Natural killer cell (primary cell): ENCODE measurements at places on chromosomes 7 and 10. TPM values are rescaled to one million over a fixed set of nuclear protein-coding genes. Genes with fewer than 3 reads are reported as not detected.
A peak's percentile ranks its signal among the peaks of the same experiment; 100 is the strongest.

GRCh38 chr10:97074256-97075145 is 111.3 kb downstream of the SLIT1 start:
- no peak for DNase-seq

GRCh38 chr7:1534330-1535099 is 4.0 kb downstream of the MAFK start:
- no peak for DNase-seq

GRCh38 chr10:79507440-79508167 is 4.7 kb upstream of the EIF5AL1 start:
- no peak for DNase-seq

DNA sequence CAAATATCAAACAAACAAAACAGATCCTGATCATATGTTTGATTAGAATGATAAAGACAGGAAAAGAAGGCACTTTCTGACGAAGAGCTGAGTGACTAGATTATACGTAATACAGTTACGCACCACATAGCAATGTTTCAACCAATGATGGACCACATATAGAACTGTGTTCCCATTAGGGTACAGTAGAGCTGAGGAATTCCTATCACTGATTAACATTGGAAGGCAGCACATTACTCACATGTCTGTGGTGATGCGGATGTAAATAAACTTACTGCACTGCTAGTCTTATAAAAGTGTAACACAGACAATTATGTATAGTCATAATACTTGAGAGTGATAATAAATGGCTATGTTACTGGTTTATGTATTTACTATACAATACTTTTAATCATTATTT is 98.3 kb downstream of the PTN start:
- no peak for DNase-seq

GRCh38 chr10:124521429-124521871 is 59.8 kb downstream of the LHPP start:
- no peak for DNase-seq

CFAP46 gene
- not detected for total RNA-seq

DNA sequence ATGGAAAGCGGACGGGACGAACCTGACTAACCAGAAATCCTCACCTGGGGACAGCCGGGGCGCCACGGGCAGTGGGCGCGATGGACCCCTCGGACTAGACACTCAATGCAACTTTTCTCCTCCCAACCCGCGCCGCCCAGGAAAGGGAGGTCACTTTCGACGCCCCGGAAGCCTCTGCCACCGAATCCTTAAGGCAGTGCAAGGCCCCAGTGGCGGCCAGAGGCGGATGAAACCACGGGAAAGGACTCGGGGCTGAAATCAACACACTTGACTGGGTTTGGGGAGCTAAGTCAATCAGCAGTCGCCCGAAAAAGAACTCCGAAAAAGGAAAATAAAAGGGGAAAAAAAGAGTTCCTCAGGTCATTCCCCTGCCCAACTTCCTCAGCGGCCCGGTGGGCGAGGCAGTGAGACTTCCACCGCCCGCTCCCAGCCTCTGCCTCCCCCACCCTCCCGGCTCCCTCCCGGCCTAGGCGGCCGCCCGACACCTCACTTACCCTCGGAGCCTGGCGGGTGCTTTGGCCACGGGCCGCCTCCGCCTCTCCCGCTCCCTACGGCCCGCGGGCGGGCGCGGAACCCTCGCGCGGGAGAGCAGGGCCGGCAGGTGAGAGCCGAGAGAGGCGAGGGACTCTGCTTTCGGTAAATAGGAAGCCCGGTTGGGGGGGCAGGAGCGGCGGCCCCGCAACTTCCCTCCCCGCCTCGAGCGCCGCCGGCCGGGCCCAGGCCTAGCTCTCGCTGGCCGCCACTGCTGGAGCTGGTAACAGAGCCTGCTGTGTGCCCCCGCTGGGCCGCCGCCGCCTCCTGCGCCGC is 518 bp downstream of the WAPL start:
- DNase-seq: peak; percentile 57

FMC1 gene
- total RNA-seq: 7.2 TPM

GARIN1A gene
- total RNA-seq: 2.5 TPM

- DNase-seq: peak; percentile 66
Measured at GRCh38 chr7:4861673-4862072, at the start of gene PAPOLB. Gene PAPOLB, minus strand, starts transcription at chr7:4862030. Its CDS starts 220 bp downstream, at chr7:4861810.

RUFY2 gene
- 31.9 TPM for total RNA-seq

C10orf71 gene
- total RNA-seq: not detected
